ENCODE measurements at places on chromosomes 1 and 21. TPM values are rescaled to one million over a fixed set of nuclear protein-coding genes. Genes with fewer than 3 reads are reported as not detected.

GRCh38 chr1:39328586-39329121 lies 124.2 kb downstream of the MACF1 start:
- peaks cover 19% of the 10 kb centered on the region for H3K36me3 ChIP-seq
- H3K4me1 ChIP-seq, result no peaks in the 10 kb centered on the region
- DNase-seq, result no peak
- no peak overlapping the region for H3K4me3 ChIP-seq
- no peaks in the 10 kb centered on the region for H3K27me3 ChIP-seq
- H3K27ac ChIP-seq, result no peak overlapping the region

DNA sequence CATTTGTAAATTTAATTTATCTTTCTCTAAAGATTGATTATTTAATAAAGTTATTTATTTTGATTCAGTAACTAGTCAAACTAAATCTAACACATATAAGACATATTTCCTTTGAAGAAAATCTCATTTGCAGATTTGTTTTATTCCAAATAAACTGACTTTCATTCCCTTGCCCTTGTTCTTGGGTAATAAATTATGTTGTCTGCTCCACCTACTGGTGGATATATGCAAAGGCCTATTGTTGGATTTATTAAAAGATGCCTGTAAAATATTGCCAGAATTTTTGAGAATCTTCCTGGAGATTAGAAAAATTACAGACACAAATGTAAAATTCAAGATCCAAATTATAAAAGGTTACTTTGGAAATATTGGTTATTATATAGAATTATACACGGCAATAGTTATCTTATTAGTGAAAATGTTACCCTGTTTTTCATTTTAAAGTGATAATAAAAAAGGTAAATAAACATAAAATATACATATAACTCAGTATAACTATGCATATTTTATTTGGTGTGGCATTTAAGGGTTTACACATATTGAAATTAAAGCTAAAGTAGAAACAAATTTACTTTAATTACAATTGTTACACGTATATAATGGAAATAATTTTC lies 116.1 kb downstream of the SPATA17 start:
- no peak overlapping the region for H3K4me3 ChIP-seq
- H3K36me3 ChIP-seq, result no peaks in the 10 kb centered on the region
- DNase-seq, result peak; percentile 23
- H3K4me1 ChIP-seq, result no peaks in the 10 kb centered on the region
- H3K27ac ChIP-seq, result no peak overlapping the region

DNA sequence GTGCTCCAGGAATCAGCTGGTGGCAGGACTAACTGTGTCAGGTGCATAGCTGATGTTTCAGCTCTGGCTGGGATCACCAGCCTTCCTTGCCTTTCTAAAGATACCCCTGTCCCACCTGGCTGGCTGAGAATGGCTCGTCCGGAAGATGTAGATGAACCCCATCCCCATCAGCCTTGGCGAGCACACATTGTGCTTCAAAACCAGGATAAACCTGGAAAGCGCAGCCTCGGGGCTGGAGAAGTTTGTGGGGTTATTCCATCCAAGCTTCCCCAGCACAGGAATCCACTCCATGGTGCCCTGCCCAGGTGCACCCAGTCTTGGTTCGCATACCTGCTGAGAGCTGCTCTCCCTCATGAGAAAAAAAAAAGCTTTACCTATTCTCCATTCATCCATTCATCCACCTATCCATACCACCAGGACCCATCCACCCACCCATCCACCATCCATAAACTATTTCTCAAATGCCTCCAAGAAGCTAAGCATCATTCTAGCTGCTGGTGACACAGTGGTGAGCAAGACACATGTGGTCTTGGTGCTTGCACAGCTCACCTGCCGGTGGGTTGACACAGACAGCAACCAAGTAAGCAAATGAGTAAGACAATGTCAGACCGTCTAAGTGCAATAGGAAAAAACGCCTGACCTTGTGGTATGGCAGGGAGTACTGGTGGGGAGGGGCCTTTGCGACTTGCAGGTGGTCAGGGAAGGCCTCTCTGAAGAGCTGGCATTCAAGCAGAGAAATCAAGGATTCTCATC lies 94.0 kb downstream of the DMRTB1 start:
- H3K4me1 ChIP-seq, result no peaks in the 10 kb centered on the region
- no peak for DNase-seq
- no peak overlapping the region for H3K4me3 ChIP-seq
- H3K27ac ChIP-seq, result no peak overlapping the region
- no peaks in the 10 kb centered on the region for H3K36me3 ChIP-seq
- no peaks in the 10 kb centered on the region for H3K27me3 ChIP-seq

GRCh38 chr1:41355761-41356160 lies 5.5 kb upstream of the FOXO6 start:
- H3K4me3 ChIP-seq, result no peak overlapping the region
- H3K27me3 ChIP-seq, result no peaks in the 10 kb centered on the region
- no peaks in the 10 kb centered on the region for H3K36me3 ChIP-seq
- peaks cover 2% of the 10 kb centered on the region for H3K4me1 ChIP-seq
- no peak overlapping the region for H3K27ac ChIP-seq

GRCh38 chr21:45620201-45620923 lies 23.2 kb upstream of the PCBP3 start:
- H3K4me3 ChIP-seq, result no peak overlapping the region
- H3K27me3 ChIP-seq, result peaks cover 4% of the 10 kb centered on the region
- no peak overlapping the region for H3K27ac ChIP-seq
- no peaks in the 10 kb centered on the region for H3K36me3 ChIP-seq
- no peak for DNase-seq
- no peaks in the 10 kb centered on the region for H3K4me1 ChIP-seq

GRCh38 chr1:56803561-56804156 lies 15.5 kb downstream of the FYB2 start:
- no peak overlapping the region for H3K4me3 ChIP-seq
- H3K27ac ChIP-seq, result no peak overlapping the region
- H3K4me1 ChIP-seq, result no peaks in the 10 kb centered on the region
- peak; percentile 14 for DNase-seq
- H3K27me3 ChIP-seq, result no peaks in the 10 kb centered on the region

DNA sequence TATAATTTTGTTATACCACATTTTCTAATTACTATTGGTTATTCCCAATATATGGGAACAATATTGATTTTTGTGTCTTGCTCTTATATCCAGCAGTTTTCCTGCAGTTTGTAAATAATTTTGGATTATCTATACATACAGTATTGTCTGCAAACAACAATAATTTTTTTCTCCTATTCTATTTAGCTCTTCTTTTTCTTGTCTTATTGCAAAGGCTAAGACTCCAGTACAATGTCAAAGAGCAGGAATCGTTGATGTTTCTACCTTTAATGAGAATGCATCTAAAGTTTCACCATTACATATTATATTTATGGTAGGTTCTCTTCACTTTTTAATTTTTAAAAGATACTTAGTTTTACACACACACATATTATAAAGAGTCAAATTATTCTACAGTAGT lies 4.1 kb upstream of the AVPR1B start:
- DNase-seq, result no peak
- no peaks in the 10 kb centered on the region for H3K4me1 ChIP-seq
- H3K27me3 ChIP-seq, result peaks cover 17% of the 10 kb centered on the region
- H3K4me3 ChIP-seq, result no peak overlapping the region
- no peaks in the 10 kb centered on the region for H3K36me3 ChIP-seq

GRCh38 chr1:200471739-200472138 lies 61.9 kb upstream of the ZNF281 start:
- H3K27ac ChIP-seq, result no peak overlapping the region
- no peaks in the 10 kb centered on the region for H3K27me3 ChIP-seq
- no peak overlapping the region for H3K4me3 ChIP-seq
- DNase-seq, result no peak
- H3K4me1 ChIP-seq, result peaks cover 5% of the 10 kb centered on the region
- H3K36me3 ChIP-seq, result no peaks in the 10 kb centered on the region

GRCh38 chr21:36846631-36847030 lies 119.8 kb downstream of the HLCS start:
- H3K4me1 ChIP-seq, result no peaks in the 10 kb centered on the region
- no peaks in the 10 kb centered on the region for H3K27me3 ChIP-seq
- peak overlapping the region; percentile 15 for H3K27ac ChIP-seq
- DNase-seq, result no peak
- H3K36me3 ChIP-seq, result no peaks in the 10 kb centered on the region

GRCh38 chr1:54439550-54440223 lies 33.5 kb upstream of the SSBP3 start:
- DNase-seq, result no peak
- no peaks in the 10 kb centered on the region for H3K4me1 ChIP-seq
- H3K27me3 ChIP-seq, result no peaks in the 10 kb centered on the region
- H3K4me3 ChIP-seq, result no peak overlapping the region

DNA sequence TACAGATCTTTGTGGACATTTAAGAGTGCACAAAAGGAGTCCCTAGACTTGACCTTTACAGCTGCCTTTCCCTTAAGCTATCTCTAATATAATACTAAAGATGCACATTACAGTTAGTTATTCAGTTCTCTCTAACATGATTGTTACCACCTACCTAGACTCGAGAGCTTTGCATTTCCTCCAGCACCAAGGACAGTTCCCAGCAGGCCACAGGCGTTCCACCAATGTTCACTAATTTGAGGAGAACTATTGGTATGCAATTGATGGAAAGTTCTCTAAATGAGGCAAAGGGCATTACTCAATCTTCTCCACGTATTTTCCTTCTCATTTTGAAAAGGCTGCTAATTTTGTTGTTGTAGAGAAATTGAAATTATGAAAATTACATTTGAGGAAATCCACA lies 5.4 kb upstream of the NTNG1 start:
- no peak overlapping the region for H3K27ac ChIP-seq
- peaks cover 3% of the 10 kb centered on the region for H3K4me1 ChIP-seq

GRCh38 chr21:39184050-39184980 lies 1.1 kb upstream of the PSMG1 start:
- H3K27ac ChIP-seq, result peak overlapping the region; percentile 82
- peak overlapping the region; percentile 76 for H3K4me3 ChIP-seq
- DNase-seq, result no peak
- H3K27me3 ChIP-seq, result no peaks in the 10 kb centered on the region
- H3K36me3 ChIP-seq, result no peaks in the 10 kb centered on the region

DNA sequence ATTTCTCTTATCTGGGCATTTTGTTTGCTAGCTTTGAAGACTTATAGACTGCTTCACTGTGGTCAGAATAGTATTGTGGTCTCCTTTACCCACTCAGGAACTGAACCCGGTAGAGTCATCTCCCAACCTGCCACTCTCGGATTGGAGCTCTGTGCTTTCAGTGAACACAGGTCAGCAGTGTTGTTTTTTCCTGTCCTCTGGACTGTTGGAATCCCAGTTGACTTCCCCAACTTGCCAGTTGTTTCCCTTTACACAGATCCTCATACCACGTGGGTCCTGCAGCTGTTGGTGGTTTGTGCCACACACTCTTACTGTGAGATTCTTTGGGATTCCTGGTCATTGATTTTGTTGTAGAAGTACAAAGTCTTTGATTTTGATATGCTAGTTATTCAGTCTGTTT lies 214.1 kb downstream of the DYRK1A start:
- H3K4me3 ChIP-seq, result no peak overlapping the region
- H3K36me3 ChIP-seq, result no peaks in the 10 kb centered on the region
- DNase-seq, result no peak
- H3K4me1 ChIP-seq, result no peaks in the 10 kb centered on the region
- no peak overlapping the region for H3K27ac ChIP-seq

- no peak overlapping the region for H3K4me3 ChIP-seq
- H3K36me3 ChIP-seq, result no peaks in the 10 kb centered on the region
- DNase-seq, result peak; percentile 26
- no peaks in the 10 kb centered on the region for H3K27me3 ChIP-seq
These were observed 131.6 kb downstream of the LHX8 start for GRCh38 chr1:75265792-75266191.

DNA sequence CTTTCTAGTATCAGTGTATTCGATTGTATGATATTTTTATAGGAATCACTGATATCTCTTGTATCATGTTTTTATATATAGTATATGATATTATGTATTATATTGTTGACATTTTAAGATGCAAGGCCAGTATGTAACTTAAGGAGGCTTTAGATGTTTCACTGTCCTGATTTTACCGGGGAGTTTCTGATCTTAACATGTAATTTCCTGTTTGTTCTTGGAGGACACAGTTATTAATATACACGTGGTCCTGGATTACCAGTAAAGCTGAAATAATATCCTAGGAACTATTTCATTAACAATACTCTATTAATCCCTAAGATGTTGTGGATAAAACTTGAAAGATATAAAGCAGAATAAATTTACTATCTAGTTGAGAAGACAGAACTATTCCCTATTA lies 19.5 kb downstream of the SDCCAG8 start:
- H3K27ac ChIP-seq, result no peak overlapping the region
- DNase-seq, result no peak
- peaks cover 3% of the 10 kb centered on the region for H3K4me1 ChIP-seq
- no peak overlapping the region for H3K4me3 ChIP-seq
- H3K36me3 ChIP-seq, result peaks cover 7% of the 10 kb centered on the region
- H3K27me3 ChIP-seq, result no peaks in the 10 kb centered on the region

DNA sequence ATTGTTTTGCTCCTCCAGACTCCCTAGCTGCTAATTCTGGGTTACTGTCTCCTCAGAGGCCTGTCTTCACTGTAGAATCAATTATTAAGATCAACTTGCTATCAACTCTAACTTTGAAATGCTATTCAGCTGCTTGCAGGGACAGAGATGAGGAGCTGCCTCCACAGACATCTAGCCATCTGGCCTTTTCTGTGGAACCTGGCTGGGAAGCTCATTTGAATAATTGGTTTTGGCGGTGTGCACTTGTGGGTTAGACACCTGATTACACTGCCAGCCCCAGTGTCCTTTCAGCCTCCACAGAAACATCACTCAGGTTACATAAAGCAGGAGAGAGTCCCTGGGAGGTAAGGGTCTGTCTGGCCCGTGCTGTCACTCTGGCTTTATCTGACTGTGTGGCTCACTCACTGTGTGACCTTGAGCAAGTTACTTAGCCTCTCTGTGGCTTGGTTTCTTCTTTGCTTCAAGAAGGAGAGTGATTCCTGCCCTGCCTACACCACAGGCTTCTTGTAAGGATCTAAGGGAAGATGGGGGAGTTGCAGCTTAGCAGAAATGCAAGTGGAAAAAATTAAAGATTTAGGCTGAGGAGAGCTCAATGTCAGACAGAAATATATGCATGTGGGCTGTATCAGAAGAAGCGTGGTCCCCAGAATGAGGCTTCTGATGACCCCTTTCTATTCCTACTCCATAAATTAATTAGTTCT lies 131.6 kb downstream of the BEND5 start:
- no peak overlapping the region for H3K27ac ChIP-seq
- no peak overlapping the region for H3K4me3 ChIP-seq
- H3K27me3 ChIP-seq, result no peaks in the 10 kb centered on the region
- no peak for DNase-seq
- H3K4me1 ChIP-seq, result no peaks in the 10 kb centered on the region

DNA sequence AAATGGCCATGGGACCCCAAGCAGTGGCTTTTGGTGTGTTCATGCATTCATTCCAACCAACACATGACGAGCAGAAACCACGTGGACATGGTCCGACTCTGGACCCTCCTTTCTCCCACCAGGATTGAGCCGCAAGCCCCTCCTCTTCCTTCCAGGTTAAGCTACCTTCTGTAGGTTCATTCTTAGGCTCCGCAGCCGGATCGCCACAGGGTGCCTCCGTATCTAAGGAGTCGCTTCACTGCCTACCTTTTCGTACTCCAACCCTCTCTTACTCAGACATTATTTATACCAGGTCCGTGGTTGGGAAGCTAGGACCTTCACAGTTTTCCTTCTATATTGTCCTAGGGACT lies 63.6 kb downstream of the RHBG start:
- H3K4me3 ChIP-seq, result no peak overlapping the region
- H3K27me3 ChIP-seq, result peaks cover 84% of the 10 kb centered on the region
- no peak overlapping the region for H3K27ac ChIP-seq
- DNase-seq, result no peak

Gene LENEP
- total RNA-seq, result 0.26 TPM

Gene FMO5
- 1.3 TPM for total RNA-seq

Gene CRABP2
- 70.4 TPM for total RNA-seq

Gene SH2D1B
- not detected for total RNA-seq

All from fibroblast of lung (primary cell).